Uterus (tissue), 4 donors: ENCODE measurements at places on chromosomes 11 and 22. TPM values are rescaled to one million over a fixed set of nuclear protein-coding genes. Genes with fewer than 3 reads are reported as not detected.

- no peak for DNase-seq
These were observed 349.3 kb upstream of the B3GAT1 start for GRCh38 chr11:134761386-134761785.

DNA sequence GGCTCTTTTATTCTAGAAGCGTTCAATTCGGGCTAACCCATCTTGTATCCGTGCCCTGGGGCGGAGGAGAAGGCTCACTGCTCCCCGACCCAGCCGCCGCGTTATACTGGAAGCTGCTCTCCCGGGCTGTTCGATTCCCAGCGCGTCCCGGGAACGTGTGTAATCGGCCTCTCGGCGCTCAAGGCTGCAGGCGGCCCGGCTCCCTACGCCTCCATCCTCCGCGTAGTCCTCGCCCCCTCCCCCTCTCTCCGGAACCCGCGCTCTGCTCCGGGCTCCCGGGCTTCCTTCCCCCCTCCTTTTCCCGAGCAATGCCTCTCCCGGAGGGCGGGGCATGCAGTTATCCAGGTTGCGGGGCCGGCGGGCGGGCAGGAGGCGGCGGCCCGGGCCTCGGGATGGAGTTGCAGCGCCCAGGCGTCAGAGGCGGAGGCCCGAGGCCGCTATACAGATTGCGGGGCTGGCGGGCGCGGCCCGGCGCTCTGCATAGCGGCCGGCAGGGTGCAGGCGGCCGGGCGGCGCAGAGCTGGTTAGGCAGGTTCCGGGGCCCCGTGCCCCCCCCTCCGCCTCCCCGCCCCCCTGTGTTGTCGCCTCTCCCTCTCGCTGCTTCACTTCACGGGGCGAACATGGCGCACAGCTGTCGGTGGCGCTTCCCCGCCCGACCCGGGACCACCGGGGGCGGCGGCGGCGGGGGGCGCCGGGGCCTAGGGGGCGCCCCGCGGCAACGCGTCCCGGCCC lies at the start of gene KMT2A:
Gene KMT2A (plus strand): TSS at position 600 of the 732 bp plus-strand sequence. CDS start 21 bp downstream, at position 621.
- peak; percentile 98 for DNase-seq

DNA sequence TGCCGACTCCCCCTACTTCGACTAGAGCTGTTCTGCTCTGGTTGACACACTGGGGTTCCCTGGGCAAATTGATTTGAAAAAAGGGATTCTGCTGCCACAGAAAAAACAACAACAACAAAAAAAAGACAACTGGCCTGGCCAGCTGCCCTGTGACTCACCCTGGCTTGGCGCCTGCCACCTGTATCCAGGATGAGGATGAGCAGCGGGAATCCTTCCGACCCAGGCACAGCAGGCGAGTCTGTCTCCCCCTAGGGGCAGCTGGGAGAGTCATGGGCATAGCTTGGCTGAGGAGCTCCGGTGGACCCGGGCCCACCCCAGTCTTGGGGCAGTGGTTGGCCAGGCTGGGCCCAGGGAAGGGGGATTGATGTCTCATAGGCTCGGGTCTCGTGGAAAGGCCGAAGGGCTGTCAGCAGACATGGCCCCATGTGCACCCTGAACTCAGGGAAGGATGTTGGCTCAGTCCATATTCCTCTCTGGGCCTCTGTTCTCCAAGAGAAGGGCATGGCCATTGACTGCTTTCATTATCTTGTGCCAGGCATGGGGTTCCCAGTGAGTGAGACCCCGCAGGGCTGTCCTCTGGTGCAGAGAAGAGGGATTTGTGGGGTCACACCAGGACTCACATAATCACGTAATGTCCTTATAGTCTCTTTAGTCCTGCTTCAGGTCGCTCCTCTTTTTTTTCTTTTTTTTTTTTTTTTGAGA lies 10.4 kb upstream of the SUN2 start:
- peak; percentile 61 for DNase-seq

DNA sequence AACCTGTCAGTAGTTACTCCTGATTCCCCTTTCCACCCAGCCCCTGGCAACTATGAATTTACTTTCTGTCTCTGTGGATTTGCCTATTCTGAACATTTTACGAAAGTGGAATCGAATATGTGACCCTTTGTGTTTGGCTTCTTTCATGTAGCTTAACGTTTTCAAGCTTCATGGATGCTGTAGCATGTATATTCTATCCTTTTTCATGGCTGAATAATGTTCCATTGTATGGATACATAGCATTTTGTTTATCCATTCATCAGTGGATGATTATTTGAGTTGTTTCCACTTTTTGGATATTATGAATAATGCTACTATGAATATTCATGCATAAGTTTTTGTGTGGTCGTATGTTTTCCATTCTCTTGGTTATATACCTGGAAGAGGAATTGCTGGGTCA lies 9.2 kb upstream of the GLB1L2 start:
- DNase-seq: no peak

DNA sequence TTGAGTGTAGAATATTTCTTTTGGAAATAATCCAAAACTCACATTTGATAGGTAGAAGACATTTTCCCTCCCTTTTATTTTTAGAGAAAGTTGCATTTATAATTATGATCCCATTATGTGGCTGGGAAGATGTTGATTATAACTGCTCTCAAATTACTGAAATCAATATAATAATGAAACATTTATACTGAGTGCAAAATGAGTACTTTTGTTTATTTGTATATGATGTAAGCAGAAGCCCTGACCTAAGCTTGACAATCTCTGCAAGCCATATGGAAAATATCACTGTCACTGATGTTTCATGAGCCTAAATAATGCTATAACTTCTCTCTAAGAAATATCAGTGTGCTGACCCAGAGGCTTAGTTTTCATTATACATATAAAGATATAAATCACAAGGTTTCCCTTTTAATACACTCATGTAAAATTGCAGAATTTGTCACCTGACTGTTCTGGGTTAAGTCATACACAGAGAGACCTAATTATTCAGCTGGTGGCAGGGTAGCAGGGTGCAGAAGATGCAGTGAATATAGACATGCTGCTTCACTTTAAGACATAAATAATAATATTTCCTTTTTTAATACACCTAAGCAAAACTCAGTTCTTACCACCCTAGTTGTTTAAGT lies 99.2 kb downstream of the BBOX1 start:
- no peak for DNase-seq

- no peak for DNase-seq
These were observed 56.2 kb downstream of the GALNT18 start for GRCh38 chr11:11565636-11566035.

DNA sequence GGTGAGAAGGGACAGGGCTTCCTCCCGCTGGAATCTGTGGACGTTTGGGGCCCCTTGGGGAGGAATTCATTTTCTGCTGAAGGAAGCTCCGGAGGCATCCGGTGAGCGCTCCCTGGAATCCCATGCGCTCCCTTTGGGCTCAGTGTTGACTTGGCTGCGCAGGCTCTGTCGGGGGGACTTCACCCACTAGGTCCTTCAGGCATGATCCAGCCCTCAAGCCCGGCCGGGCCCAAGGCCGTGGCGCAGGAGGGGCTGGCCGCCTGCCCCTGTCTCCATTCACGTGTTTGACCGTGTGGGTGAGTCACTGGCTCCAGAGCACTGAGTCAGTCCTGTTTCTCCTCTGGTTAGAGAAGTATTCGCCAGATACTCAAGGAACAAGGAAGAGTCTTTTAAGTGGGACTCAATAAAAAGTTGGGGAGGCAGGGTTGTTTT lies 1.4 kb downstream of the CTTN start:
- peak; percentile 89 for DNase-seq

- DNase-seq: no peak
These were observed 36.8 kb upstream of the CSTF3 start for GRCh38 chr11:33197915-33198727.

DNA sequence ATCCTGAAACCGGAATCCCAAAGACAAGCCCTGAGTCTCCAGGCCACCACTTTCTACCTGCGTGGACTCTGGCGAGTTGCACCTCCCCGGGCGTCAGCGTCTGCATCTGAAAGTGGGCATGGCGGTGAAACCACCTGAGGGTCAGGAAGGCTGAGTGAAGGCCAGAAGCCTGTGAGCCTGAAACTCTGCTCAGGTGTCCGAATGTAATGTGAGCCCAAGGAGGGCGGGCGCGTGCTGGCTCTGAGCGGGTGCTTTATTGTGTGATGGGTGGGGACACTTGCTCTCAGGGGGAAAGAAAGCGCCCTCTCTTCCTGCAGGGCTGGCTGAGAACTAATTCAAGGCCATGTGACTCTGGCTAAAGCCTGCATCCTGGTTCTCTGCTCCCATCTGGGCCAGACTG lies 135.6 kb downstream of the ST3GAL4 start:
- DNase-seq: no peak

DNA sequence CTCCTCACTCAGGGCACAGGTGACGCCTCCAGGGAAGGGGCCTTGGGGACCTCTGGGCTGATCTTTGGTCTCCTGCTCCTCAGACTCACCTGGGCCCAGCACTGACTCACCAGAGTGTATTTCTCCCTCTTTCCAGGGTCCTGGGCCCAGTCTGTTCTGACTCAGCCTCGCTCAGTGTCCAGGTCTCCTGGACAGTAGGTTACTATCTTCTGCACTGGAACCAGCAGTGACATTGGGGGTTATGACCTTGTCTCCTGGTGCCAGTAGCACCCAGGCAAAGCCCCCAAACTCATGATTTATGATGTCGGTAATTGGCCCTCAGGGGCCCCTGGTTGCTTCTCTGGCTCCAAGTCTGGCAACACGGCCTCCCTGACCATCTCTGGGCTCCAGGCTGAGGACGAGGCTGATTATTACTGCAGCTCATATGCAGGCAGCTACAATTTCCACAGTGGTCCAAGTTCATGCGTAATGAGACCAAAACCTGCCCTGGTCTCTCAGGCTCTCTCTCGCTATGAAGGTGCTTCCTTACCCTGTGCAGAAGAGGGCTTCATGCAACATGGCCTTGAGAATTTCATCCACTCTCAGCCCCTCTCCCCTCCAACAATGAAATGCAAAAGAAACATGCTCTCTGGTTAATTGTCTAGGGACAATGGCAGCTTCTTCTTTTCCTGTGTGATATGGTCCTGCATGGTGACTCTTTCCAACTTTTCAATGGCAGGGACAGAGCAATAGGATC lies 21.0 kb upstream of the PRAME start:
- no peak for DNase-seq

Gene ZC3H7B
- 41.8 TPM for total RNA-seq

GRCh38 chr22:17970201-17970708 lies 54.1 kb downstream of the MICAL3 start:
- no peak for DNase-seq

GRCh38 chr22:36104988-36105387 lies 55.6 kb downstream of the APOL3 start:
- no peak for DNase-seq

Gene PRR33
- total RNA-seq: not detected

GRCh38 chr22:23604939-23605712 lies 25.0 kb upstream of the IGLL1 start:
- DNase-seq: no peak

GRCh38 chr11:77167111-77167626 lies 39.1 kb downstream of the MYO7A start:
- no peak for DNase-seq

- no peak for DNase-seq
These were observed 43.5 kb downstream of the CBL start for GRCh38 chr11:119249671-119250010.

DNA sequence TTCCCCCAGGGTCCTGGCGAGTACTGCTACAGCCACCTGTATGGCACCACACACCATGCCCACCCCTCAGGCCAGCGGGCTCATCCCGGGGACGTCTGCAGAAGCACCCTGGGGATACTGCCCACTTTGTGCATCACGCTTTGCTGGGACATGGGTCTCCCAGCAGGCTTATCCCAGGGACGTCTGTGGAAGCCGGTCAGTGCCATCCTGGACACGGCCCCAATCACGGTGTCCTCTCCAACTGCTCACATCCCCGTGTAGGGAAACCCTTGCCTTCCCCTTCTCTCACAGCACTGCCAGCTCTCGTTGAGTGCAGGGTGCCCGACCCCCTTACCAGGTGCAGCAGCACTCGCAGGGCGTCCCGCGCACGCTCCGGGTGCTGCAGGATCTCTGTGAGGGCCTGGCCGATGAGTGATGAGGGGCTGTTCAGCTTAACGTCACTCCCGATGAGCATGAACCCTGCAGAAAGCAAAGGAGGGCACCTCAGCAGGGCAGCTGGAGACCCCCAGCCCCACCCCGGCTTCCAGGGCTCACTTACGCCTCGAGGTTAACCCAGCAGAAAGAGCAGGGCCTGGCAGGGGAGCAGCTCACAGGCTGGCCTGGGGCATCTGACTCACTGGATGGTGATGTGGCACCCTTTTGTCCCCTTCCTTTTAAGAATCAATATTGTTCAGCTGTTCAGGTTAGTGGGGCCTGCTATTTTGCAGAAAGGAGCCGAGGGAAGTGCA lies 76.9 kb upstream of the PITPNB start:
- DNase-seq: no peak

Gene LINC01488
- total RNA-seq: not detected

Gene DAGLA
- 0.29 TPM for total RNA-seq

DNA sequence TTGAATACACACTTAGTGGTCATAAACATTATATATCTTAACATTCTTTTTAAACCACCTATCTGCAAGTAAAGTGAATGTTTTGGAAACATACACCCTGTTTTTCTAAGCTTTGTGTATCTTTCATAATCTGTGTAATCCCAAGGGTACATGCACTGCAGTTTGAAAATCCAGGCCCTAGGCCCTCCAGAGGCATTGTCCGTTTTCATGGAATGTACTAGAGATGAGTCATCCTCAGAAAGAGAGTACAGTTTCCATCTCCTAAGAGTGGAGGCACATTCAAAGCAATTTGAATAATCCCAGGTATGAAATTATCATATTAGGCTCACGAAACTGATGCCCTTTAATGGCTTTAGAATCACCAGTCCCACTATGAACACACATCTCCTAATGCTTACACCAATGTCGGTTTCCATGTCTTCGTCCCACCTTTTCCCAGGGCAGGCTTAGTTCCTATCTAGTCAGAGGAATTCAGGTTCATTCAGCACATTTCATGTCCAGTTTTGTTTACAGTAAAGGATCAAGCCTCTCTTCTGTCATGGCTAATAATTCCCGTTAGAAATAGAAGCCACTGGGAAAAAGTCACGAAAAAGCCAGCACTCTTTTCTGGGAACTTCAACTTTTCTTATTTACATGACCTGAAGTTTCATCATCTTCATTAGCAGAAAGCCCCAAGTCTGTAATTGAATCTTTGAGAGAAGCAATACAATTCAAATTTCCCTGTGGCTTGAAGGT lies 39.5 kb upstream of the CD44 start:
- no peak for DNase-seq

- DNase-seq: no peak
These were observed 272.2 kb downstream of the TENM4 start for GRCh38 chr11:79168530-79169110.

- peak; percentile 80 for DNase-seq
These were observed 67.9 kb downstream of the MCM5 start for GRCh38 chr22:35467681-35468434.
